ENCODE measurements at places on chromosomes 12 and 14.

- peak; percentile 11 for DNase-seq
Observed at GRCh38 chr12:90124289-90124688, 415.7 kb upstream of the ATP2B1 start.

DNA sequence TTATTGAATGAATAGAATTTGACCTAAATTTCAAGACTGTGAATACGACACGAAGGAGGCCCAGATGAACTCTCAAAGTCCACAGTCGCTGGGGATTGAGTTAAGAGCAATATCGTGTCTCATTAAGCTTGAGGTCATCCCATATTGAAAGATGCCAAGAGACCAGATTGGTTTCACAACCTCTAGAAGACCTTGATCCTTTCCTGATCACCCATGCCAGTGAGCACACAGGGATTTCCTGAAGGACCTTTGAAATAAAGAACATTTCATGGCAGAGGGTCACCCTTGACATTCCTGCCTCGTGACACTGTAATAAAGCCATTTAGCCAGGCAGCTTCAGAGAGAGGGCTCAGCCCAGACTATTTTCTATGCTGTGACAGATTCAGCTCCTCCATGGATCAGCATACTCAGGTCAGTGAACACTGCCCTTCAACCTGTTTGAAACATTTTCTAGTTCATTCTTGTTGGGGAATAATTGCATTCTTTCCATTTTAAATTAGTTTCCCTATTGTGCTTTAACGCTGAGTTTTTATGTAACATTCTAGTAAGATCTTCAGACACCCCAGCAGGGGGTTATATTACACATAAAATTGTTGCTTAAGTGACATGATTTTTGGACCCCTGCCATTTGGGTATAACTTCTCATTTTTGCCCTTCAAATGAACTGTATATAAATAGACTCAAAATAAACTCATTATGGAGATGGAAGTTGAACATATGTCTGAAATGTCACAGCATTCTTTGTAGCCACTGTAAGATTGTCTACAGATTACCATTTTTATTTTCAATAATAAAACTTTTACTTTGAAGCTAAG, 213.2 kb downstream of the C12orf50 start:
- DNase-seq, result no peak

DNA sequence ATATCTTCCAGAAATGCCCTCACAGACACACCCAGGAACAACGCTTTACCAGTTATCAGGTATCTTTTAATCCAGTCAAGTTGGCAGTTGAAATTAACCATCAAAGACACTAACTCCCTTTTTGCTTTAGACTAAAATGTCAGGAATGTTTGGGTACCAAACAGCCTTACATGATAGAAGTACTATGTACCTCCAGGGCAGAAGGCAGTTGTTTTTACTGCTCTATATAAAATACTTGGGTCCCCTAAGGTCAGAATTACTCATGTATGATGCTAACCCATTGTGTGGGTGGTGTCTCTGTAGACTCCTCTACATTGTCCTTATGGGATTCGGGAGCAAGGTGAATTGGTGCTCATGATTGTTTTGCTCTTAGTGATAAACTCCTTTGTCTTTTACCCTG, 492.5 kb upstream of the FLRT2 start:
- DNase-seq, result no peak

GRCh38 chr14:100607611-100607956, 20.4 kb upstream of the BEGAIN start:
- no peak for DNase-seq

DNA sequence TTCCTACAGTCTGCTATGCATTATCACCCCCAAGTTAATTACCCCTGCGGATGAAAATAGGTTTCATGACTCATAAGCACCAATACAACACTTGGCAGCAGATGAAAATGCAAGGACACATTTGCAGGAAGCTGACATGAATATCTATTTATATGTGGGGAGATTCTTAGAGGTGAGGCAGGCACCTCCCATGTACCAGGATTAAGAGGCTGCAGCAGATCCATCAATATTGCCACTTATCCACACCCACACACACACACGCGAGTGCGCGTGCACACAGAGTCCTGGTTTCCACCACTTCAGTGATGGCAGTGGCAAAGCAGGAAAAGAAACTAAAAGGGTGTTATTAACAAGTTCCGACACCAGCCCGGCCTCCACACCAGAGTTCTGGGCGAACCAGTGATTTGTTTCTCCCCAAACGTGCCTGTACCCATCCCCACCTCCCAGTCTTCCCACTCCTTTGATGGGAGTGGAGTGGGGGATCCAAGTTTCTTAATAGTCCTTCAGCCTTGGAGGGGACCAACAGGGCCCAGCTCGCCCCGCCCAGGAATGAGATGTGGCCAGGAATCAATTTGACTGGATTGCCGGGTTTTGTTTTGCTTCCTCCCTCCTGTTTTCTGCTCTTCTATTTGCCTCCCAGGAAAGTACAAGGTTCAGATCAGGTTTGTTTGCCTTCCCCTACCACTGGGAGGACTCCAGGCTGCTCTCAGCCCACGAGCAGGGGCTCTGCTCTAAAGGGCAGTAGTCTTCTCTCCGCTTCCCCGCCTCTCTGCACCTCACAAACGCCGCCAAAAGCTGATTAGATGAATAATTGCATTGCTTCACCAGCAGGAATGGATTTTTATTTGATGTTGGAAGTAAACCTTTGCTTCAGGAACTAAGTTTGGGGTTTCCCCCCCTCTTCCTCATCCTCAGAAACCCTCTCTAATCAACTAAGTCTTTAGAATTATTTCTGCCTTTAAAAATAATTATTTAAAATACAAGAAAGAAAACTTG, 5.2 kb downstream of the IRF2BPL start:
- peak; percentile 56 for DNase-seq

GRCh38 chr12:84661786-84662185, 250.8 kb downstream of the SLC6A15 start:
- DNase-seq, result peak; percentile 19

DNA sequence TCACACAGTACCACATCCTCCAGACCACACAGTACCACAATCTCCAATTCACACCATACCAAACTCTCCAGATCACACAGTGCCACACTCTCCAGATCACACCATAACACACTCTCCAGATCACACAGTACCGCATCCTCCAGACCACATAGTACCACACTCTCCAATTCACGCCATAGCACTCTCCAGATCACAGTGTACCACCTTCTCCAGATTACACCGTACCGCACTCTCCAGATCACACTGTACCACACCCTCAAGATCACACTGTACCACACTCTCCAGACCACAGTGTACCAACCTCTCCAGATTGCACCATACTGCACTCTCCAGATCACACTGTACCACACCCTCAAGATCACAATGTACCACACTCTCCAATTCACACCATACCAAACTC, 184.9 kb downstream of the NTF3 start:
- no peak for DNase-seq

GRCh38 chr12:71664411-71665089, 449 bp downstream of the THAP2 start:
- peak; percentile 5 for DNase-seq

DNA sequence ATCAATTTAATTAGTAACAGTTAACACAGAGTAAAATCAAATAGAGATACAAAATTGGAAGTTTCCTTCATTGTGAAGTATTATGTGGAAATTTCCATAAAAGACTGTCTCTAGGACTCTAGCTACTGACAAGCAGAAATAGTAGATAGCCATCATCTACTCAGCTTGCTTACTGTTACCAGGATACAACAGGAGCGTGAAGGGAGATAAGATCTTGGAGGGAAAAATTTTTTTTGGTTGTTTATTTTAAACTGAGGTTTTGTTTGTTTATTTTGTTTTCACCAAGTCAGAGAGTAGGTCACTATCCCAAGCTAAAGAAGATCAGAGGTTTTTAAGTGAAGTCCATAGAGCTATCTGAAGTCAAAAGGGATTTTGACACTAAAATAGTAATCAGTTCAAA, 861.3 kb upstream of the MGAT4C start:
- no peak for DNase-seq

DNA sequence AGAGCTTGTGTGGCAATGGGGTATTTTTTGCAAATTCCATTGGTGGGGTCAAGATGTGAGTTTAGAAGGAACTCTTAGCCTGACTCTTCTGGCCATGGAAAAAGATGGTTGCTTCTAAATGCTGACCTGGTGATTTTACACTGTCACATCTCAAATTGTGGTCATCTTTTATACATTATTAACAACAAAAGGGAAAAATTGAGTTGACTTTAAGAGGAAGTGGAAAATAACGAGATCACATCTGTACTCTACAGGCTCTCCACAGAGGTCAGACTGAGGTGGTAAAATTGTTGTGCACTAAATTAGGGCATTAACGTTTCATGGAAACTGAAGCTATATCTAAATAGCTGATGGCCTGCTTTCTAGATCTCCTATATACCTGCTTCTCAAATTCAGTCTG, 44.7 kb downstream of the PTPN11 start:
- DNase-seq, result no peak

- DNase-seq, result peak; percentile 58
Observed at GRCh38 chr12:42474391-42474790, 115.2 kb downstream of the PRICKLE1 start.

DNA sequence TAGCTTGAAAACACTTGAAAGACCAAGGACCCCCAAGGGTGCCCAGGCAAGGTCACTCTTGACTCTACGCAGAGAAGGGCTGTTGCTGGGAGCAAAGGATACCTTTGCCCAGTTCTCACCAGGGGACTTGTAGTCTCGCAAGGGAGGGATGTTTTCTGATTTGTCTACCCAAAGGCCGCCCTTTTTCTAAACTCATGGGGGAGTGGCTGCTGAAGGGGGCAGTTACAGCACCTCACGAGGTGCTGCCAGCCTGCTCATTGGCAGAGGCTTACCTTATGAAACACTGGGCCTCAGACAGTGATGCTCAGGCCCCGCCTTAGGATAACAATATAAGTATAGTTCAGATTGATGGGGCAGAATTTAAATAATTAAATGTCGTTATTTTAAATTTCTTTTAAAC, 107.0 kb downstream of the ETV6 start:
- DNase-seq, result no peak

DNA sequence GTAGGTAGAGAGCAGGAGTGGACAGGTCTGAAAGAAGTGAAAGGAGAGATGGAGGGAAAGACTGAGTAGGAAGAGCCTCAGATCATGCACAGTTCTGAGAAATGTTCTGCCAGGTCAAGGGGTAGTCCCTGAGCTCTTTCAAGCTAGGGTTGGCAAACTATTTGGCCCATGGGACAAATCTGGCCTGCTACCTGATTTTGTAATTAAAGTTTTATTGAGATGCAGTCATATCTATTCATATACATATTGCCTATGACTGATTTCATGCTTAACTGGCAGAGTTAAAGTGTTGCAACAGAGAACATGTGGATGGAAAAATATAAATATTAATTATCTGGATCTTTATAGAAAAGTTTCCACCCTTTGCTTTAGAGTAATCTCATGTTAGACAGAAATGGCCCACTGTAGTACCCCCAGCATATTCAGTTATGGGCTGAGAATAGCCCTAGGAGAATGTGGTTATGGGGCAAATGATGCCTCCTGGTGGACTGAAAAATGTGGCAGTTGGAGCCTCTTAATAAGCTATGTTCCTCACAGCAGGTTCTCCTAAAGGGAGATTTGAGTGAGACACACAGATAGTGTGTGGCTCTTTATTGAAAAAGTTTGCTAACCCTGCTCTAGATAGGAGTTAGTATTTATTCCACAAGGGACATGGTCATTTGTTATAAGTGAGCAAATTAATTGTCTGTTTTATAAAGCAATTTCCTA, 476.9 kb downstream of the LRIG3 start:
- no peak for DNase-seq

DNA sequence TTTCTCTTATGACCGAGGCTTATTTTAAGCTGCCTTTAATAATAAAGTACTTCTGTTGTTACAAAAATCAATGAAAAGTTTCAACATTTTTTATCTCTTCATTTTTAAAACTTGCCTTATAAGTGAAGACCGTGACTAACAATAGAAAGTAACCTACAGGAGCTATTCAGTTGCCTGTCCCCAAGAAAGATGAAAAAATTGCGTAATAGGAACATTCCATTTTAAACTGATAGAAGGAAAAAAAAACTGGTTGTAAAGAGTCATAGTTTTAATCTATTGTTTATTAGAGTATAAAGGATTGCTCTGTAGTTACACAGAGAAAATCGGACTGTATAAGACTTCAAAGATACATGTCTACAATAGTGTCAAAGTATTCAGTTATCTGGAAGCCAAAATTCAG, 83.3 kb downstream of the DAAM1 start:
- DNase-seq, result peak; percentile 20

GRCh38 chr12:50952510-50952909, at the start of gene HIGD1C:
HIGD1C (plus strand) TSS chr12:50952544; CDS start chr12:50953999, 1,455 bp downstream.
- DNase-seq, result no peak

DNA sequence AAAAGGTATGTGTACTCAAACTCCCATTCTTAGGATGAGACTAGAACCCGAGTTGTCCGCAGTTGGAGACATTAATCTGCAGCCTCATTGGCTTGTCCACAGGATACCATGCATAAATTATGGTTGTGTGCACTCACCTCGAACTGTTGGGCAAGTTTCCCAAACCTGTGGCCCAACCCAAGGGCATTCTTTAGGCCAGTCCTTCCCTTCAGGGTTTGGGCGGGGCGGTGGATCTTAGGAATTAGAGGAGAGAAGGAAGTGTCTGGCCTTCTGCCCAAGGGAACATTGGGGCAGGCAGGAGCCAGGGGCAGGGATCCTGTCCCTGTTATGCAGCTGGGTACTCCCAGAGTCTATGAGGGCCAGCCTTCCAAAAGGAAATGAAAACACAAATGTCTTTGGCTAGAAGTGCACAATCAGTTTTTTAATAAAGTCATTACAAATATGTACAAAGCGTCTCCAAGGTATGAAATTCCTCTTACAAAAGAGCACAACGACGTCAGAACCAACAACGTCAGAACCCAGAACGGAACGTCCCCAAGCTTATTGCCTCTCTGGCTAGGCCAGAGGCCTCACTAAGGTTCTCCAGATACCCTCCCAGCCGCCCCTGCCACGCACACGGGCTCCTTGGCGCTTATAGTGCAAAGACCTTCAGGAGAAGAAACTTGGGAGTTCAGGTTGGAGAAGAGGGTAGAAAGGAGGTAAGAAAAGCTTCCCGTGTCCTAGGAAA, 25.3 kb downstream of the HRK start:
- no peak for DNase-seq

DNA sequence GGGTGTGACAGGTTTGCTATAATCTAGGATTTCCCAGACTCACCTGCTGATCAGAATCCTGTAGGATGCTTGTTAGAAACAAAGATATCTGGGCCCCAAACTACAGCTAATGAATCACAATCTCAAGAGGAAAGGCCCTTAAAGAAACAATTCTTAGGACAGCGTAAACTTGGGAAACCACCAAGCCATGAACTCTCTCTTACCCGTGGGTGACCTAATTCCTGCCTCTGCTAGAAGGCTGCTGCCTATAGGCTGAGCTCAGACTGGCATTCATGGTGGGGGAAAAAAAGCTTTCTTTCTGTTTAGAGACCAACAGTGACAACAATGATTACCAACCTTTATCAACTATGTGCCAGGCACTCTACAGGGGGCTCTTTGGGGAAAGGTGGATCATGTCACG, 213.9 kb upstream of the FKBP4 start:
- DNase-seq, result no peak

- DNase-seq, result no peak
Observed at GRCh38 chr12:132040906-132041606, 91.3 kb downstream of the EP400 start.

DNA sequence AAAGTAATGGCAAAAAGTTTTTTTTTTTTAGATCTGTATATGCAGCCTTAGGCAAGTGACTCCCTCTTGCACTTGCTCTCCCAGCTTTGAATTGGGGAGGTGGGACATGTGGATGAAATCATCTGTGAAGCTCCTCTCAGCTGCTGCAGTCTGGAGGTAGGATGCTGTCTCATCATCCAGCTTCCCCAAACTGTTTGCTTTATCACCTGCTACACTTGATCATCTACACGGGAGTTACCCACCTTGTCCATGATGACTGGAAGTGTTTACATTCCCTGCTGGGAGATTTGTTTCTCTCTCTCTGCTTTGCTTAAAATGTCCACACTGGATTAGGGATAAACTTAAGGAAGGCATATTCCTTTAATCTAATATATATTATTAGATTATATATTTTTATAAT, 8.5 kb upstream of the FGF23 start:
- no peak for DNase-seq
